ENCODE measurements at places on chromosomes 11 and 22. TPM values are rescaled to one million over a fixed set of nuclear protein-coding genes. Genes with fewer than 3 reads are reported as not detected.

DNA sequence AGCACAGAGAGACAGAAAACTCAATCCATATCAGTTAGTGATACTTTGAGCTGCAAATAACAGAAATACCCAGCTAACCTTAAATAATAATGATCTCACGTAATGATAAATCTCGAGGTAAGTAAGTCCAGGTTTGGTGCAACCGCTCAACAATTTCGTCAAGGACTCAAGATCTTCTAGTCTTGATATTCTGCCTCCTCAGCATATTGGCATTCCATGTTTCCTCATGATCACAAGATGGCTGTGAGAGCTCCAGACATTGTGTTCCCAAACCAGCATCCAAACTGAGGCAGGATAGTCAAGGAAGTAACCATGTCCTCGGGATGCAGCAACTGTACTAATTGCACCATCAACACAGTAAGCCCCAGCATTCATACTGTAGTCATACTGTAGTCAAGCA, 7.5 kb upstream of the LARGE1 start:
- no peaks in the 10 kb centered on the region for H3K36me3 ChIP-seq
- no peak for DNase-seq
- H3K27ac ChIP-seq = no peak overlapping the region
- no peak overlapping the region for H3K4me3 ChIP-seq
- no peaks in the 10 kb centered on the region for H3K27me3 ChIP-seq

Gene RAC2
- total RNA-seq = 907 TPM

Gene ACCSL
- total RNA-seq = not detected

Gene GPHA2
- not detected for total RNA-seq

DNA sequence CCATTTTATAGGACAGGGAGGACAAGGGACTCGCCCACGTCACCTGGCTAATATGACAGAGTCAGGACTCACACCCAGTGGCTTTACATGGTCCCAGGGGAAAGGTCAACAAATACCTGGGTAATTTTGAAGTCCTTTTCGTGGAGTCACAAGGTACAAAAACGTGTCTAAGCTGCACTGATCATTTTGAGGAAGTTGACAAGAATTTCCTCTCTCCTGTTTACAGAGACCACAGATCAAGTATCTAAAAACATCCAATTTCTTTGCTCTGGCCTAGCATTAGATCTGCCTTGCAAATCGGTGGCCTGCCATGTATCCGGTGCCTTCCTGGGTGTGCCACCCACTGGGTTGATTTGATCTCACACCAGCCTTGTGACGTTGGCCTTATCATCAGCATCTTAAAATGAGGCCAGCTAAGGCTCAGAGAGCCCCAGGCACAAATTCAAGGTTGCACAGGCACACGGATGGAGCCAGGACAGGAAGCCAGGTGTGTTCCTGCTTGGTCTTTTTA, 17.6 kb downstream of the GDPD5 start:
- no peaks in the 10 kb centered on the region for H3K36me3 ChIP-seq
- DNase-seq = peak; percentile 54
- peaks cover 22% of the 10 kb centered on the region for H3K4me1 ChIP-seq

DNA sequence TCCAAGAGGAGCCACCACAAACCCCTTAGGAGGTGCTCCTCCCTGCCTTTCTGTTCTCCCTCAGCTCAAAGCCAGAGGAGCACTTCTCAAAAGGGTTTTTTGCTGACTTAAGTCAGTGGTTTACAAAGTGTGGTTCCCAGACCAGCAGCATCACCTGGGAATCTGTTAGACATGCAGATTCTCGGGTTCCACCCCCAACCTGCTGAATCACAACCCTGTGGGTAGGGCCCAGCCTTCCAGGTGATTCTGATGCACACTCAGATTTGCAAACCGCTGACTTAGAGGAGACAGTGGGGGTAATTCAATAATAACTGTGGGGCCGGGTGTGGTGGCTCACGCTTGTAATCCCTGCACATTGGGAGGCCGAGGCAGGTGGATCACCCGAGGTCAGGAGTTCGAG, 22.8 kb downstream of the CREB3L1 start:
- DNase-seq = no peak
- no peak overlapping the region for H3K4me3 ChIP-seq
- no peak overlapping the region for H3K27ac ChIP-seq
- no peaks in the 10 kb centered on the region for H3K36me3 ChIP-seq

- no peaks in the 10 kb centered on the region for H3K36me3 ChIP-seq
- H3K27ac ChIP-seq = no peak overlapping the region
- no peak for DNase-seq
- no peaks in the 10 kb centered on the region for H3K27me3 ChIP-seq
Measured at GRCh38 chr11:59195586-59195985, 17.1 kb downstream of the MPEG1 start.

DNA sequence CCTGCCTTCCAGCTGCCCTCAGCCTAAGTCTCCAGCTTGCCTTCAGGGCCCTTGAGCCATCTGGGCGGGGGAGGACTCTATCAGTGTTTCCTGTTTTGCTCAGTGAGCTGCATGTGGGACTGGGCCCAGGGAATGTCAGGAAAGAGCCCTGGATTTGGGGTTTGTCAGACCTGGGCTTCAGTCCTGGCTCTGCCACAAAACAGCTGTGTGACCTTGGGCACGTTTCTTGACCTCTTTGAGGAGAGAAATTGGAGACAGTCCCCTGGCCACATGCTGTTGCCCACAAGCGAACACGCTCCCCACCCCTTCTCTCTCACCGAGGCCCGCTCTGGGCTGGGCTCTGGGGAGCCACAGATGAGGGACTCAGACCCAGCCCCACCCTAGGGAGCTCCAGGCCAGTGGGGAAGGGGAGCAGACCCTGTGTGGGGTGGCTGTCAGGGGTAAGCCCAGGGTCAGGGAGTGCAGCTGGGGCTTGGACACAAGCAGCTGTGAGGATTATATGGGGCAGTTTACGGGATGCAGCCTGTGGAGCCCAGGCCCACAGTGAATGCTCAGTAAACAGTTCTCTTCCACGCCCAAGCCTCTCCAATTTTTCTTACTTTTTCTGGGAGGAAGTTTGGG, 12.3 kb downstream of the MYO7A start:
- no peaks in the 10 kb centered on the region for H3K4me1 ChIP-seq
- H3K4me3 ChIP-seq = no peak overlapping the region
- no peak overlapping the region for H3K27ac ChIP-seq
- DNase-seq = no peak
- H3K36me3 ChIP-seq = no peaks in the 10 kb centered on the region

DNA sequence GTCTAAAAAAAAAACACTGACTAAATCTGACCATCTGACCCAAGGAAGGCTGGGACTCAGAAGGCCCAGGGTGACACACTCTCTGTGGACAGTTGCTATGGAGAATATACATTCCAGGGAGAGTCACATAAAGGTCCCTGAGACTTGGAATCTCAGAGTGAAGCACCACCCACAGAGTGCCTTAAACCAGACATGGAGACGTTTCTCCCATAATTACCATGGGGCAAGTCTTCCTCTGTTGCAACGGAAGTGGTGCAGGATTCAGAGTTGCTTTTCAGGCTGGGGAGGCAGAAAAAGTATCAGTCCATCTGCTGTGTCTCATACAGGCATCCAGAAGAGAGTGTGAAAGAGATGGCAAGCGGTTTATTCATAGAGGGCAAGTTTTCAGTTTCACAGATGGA, 58.7 kb upstream of the SLN start:
- no peaks in the 10 kb centered on the region for H3K4me1 ChIP-seq
- DNase-seq = no peak
- H3K27ac ChIP-seq = no peak overlapping the region
- H3K4me3 ChIP-seq = no peak overlapping the region
- H3K27me3 ChIP-seq = no peaks in the 10 kb centered on the region

- no peak overlapping the region for H3K4me3 ChIP-seq
- H3K36me3 ChIP-seq = no peaks in the 10 kb centered on the region
- H3K27ac ChIP-seq = no peak overlapping the region
- DNase-seq = no peak
- H3K27me3 ChIP-seq = no peaks in the 10 kb centered on the region
Measured at GRCh38 chr11:9525116-9525515, 48.4 kb upstream of the WEE1 start.

Gene LARGE2
- total RNA-seq = 1.2 TPM

GRCh38 chr22:17077255-17077654, 7.5 kb upstream of the IL17RA start:
- H3K27ac ChIP-seq = no peak overlapping the region
- H3K4me3 ChIP-seq = no peak overlapping the region
- peaks cover 10% of the 10 kb centered on the region for H3K4me1 ChIP-seq
- H3K36me3 ChIP-seq = no peaks in the 10 kb centered on the region
- H3K27me3 ChIP-seq = no peaks in the 10 kb centered on the region

DNA sequence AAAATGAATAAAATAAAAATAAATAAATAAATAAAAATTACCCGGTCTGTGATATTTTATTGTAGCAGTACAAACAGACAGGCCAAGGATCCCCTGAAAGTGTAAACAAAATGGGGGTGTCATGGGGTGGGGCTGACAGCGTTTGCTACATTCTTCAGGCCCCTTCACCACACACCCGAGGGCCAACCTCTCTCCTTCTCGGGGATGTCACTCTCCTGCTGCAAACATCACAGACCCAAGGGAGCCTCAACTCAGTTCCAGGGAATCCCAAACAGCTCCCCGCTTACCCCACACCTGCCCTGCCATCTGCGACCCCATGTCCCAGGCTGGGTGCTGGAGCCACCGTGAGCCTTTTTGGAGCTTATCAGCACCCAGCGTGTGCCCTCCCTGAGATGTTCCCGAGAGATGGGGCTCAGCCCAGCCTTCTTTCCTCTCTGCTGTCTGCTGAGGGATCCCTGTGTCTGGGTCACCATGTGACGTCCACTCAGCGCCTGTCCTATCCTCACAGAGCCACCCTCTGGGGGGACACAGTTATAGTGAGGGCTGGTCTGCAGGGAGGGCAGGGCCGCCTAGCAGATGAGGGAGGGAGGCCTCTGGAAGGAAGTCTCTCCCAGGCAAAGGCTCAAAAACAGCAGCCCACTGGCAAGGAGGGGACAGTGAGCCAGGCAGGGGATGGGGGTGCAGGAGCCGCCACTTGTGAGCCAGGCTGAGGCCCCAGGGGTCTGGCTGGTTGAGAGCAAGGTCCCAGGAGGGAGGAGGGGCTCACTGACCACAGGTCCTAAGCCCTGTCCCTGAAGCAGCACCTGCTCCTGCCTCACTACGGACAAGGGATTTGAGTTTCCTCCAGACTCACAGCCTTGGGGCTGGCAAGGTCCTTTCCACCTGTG, 1041.6 kb downstream of the BRD1 start:
- H3K36me3 ChIP-seq = no peaks in the 10 kb centered on the region
- H3K4me3 ChIP-seq = no peak overlapping the region
- H3K27ac ChIP-seq = no peak overlapping the region
- no peak for DNase-seq

GRCh38 chr11:111826322-111826950, 44.9 kb downstream of the ALG9 start:
- no peak overlapping the region for H3K27ac ChIP-seq
- H3K4me1 ChIP-seq = no peaks in the 10 kb centered on the region
- H3K27me3 ChIP-seq = no peaks in the 10 kb centered on the region
- no peak for DNase-seq

- no peak overlapping the region for H3K4me3 ChIP-seq
- H3K27me3 ChIP-seq = no peaks in the 10 kb centered on the region
- DNase-seq = no peak
Measured at GRCh38 chr22:30187094-30187493, 59.5 kb downstream of the LIF start.

Gene BIK
- 1.4 TPM for total RNA-seq

- H3K4me1 ChIP-seq = no peaks in the 10 kb centered on the region
- no peaks in the 10 kb centered on the region for H3K27me3 ChIP-seq
- no peak for DNase-seq
- H3K36me3 ChIP-seq = no peaks in the 10 kb centered on the region
- no peak overlapping the region for H3K27ac ChIP-seq
Measured at GRCh38 chr11:37812281-37812880, 1214.3 kb upstream of the RAG2 start.

- H3K4me3 ChIP-seq = no peak overlapping the region
- H3K27ac ChIP-seq = peak overlapping the region; percentile 97
- no peaks in the 10 kb centered on the region for H3K27me3 ChIP-seq
- H3K4me1 ChIP-seq = peaks cover 49% of the 10 kb centered on the region
- DNase-seq = no peak
Measured at GRCh38 chr22:24437741-24438328, 10.4 kb downstream of the ADORA2A start.

DNA sequence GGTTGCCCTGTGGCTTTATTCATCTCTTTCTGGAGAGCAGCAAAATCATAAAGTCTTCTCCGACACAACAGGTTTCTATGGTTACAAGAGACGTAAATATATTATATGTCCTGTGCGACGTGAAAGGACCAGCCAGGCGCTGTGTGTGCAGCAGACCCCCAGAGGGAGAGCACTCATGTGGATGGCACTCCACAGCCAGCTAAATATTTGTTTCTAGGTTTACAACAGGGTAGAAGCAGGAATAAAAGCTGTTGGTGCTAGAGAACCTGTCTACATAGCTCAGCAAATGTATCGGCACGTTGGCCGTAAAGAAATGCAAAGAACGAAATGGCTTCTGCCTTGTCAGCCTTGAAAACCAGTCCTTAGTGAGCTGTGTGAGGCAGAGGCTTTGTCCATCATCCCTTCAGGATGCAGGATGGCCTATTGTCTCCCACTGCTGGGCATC, 133.8 kb upstream of the PITPNB start:
- DNase-seq = no peak
- no peak overlapping the region for H3K27ac ChIP-seq

Gene NLRP14
- total RNA-seq = 0.17 TPM

DNA sequence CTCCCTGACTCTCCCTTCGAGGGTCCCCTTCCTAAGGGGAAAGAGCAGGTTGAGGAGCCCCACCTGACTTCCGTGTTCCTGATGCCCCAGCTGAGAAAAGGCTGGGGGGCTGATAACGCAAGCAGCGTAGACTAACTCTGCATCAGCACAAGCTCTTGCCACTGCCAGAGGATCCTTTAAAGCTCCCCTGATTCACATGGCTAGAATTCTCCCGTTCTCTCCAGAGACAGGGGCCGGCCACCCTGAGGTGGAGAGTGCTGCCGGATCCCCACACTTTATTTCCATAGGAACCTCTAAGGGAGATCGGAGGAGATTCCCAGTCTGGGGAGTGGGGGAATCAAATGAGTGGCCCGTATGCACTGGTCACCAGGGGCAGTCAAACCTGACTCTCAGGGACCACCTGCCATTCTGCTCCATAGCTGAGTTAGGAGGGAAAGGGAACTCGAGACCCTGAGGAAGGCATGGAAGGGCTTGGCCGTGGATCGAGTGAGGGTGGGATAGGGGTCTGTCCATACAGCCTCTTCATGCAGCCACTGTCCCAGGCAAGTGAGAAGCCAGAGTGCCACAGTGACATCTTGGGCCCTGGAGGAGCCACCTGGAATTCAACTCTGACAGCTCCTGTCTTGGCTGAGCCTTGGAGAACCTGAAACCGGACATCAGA, 1.4 kb upstream of the VSIG10L2 start:
- DNase-seq = no peak
- H3K27me3 ChIP-seq = no peaks in the 10 kb centered on the region
- no peaks in the 10 kb centered on the region for H3K36me3 ChIP-seq
- no peak overlapping the region for H3K27ac ChIP-seq
- no peak overlapping the region for H3K4me3 ChIP-seq

GRCh38 chr11:48366365-48366764, at the start of gene OR4C5:
TSS of gene OR4C5 (minus strand) at chr11:48366465. CDS start at chr11:48366465, 0 bp downstream.
- no peaks in the 10 kb centered on the region for H3K36me3 ChIP-seq
- no peak for DNase-seq
- H3K4me1 ChIP-seq = no peaks in the 10 kb centered on the region
- no peaks in the 10 kb centered on the region for H3K27me3 ChIP-seq
- H3K4me3 ChIP-seq = no peak within 1 kb of the TSS
